Brain (organoid and tissue), 16 donors: ENCODE measurements at places on chromosomes 11 and 22. TPM values are rescaled to one million over a fixed set of nuclear protein-coding genes. Genes with fewer than 3 reads are reported as not detected.

NXPE1 gene
- not detected for polyA plus RNA-seq

RGL4 gene
- not detected for polyA plus RNA-seq

OR10G4 gene
- not detected for polyA plus RNA-seq

MMP3 gene
- 0.15 TPM for polyA plus RNA-seq

GLB1L3 gene
- 8.0 TPM for polyA plus RNA-seq

P2RX6 gene
- polyA plus RNA-seq = 3.5 TPM

PRR33 gene
- polyA plus RNA-seq = not detected

OR6T1 gene
- polyA plus RNA-seq = not detected

GPR152 gene
- not detected for polyA plus RNA-seq

TOLLIP gene
- polyA plus RNA-seq = 58.5 TPM

C1QTNF5 gene
- polyA plus RNA-seq = 13.2 TPM
